ENCODE measurements at places on chromosomes 1 and 21.

GRCh38 chr1:160169553-160170399 lies 18.4 kb downstream of the ATP1A4 start:
- no peak for ATAC-seq

GRCh38 chr1:80171631-80172030 lies 1165.1 kb upstream of the ADGRL4 start:
- no peak for ATAC-seq

GRCh38 chr1:163191301-163191700 lies 11.4 kb downstream of the RGS5 start:
- ATAC-seq = no peak

DNA sequence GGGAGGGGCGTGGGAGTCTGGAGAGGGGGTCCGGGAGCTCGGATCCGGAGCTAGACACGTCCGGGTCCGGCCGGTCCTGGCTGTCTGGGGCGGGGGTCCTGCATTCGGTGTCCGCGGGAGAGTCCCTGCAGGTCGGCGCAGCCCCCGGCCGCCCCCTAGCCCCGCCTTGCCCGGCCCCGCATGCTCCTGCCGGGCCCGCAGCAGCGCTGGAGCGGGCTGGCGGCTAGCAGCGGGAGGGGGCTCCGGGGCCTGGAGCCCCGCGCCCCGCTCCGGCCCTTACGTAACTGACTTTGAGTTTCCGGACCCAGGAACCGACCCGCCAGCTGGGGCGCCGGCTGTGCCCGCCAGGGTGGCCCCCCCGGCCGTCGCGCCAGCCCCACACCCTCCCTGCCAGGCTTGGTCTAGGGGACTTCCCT lies 26.9 kb upstream of the EPB41 start:
- peak; percentile 7 for ATAC-seq

- ATAC-seq = no peak
Observed at GRCh38 chr1:39976732-39977131, 21.8 kb downstream of the MFSD2A start.

- no peak for ATAC-seq
Observed at GRCh38 chr1:225879521-225880221, 2.5 kb downstream of the TMEM63A start.

DNA sequence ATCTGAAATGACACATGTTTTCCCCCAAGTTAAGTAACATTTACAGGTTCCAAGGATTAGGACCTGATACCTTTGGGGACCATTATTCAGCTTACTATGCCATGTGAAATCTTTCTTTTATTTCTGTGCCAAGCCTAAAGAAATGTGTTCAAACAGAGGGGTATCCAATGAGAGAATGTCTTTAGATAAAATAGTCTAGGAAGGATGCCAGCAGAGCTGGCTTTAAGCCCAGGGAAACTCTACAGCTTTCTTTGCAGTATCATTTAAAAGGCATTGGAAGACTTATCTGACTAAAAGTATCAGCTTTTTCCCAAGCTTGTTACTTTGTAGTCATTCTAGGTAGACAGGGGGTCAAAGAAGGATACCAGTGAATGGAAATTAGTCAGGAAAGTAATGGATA lies 860.4 kb downstream of the PLA2G4A start:
- ATAC-seq = no peak

GRCh38 chr1:88976235-88976634 lies 16.2 kb downstream of the KYAT3 start:
- ATAC-seq = no peak

DNA sequence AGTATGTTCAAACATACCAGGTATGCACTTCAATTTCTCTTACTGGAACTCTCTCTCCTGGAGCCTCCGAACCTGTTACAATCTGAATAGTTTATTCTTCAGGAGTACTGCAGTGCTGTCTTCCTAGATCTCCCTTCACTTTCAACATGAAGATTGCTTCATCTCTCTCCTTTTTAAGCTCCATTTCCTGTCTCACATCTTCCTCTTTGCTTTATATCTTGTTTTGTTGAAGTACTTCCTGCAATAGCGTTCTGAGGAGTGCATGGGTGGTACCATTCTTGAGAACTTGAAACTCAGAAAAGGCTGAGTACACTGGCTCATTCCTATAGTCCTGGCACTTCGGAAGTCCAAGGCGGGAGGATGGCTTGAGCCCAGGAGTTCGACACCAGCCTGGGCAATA lies 15.7 kb upstream of the C1orf146 start:
- no peak for ATAC-seq

DNA sequence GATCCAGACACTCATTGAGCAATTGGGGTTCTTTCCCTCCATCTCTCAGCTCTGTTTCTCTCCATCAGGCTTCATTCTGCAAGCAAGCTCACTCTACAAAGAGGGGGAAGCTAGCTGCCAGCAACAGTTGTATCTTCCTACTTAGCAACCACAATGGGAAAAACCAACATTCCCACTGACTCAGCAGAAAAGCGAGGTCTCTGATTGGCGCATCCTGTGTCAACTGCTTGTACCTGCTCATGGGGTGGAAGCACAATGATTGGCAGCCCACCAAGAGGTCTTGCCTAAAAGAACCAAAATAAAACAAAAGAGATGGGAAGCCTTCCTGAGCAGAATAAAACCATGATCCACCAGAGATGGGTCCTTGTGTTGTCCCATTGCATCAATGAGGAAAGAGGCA lies 4.0 kb upstream of the CDA start:
- ATAC-seq = no peak

- peak; percentile 65 for ATAC-seq
Observed at GRCh38 chr1:61050541-61051442, 31.6 kb upstream of the NFIA start.

GRCh38 chr1:10724948-10725847 lies 71.2 kb downstream of the CASZ1 start:
- ATAC-seq = no peak

GRCh38 chr1:59692591-59692990 lies 122.2 kb upstream of the HOOK1 start:
- ATAC-seq = no peak

DNA sequence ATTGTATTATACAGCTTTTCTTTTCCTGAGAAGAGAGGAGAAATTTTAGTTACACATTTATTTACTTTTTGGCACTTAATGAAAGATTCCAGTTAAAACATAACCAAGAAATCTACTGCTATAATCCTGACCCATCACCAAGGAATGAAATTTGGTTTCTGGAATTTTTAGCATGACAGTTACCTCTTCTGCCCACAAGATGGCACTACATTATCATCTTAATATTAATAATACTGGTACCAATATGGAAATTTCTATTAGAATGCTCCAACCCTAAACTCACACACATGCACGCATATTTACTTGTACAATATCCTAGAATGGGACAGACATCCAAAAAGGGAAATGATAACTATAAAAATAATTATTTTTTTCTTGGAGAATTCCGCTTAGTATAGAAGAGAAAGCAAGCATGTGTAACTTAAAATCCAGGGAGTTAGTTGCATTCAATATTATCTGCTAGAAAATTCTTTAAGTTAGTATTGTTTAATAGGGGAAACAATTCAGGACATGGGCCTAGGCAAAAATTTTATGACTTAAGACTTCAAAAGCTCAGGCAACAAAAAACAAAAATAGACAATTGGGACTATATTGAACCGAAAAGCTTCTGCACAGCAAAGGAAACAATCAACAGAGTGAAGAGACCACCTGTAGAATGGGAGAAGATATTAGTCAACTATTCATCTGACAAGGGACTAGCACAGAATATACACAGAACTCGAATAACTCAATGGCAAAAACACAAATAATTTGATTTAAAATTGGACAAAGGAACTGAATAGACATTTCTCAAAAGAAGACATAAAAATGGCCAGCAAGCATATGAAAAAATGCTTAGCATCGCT lies 37.4 kb downstream of the MAP3K21 start:
- ATAC-seq = no peak

DNA sequence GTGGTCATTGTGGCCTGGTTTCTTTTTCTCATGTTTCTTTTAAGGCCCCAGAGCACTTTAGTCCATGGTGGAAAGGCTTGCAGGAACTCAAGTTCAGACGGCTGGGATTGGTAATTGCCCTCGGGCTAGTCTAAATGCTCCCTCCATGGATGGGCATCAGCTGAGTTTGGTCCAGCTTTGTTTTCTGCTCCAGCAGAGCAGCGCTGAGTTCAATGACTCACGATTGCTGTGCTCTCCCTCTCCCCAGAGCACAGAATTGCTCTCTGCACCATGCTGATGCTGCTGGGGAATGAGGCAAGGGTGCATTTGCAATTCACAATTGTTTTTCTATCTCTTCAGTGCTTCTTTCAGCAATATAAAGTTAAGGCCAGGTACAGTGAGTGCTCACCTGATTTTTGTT lies 1.8 kb upstream of the OR2T6 start:
- no peak for ATAC-seq

Data from esophagus mucosa (tissue), 1 donor.